ENCODE measurements at places on chromosomes 16 and 17.

- no peak for DNase-seq
Measured at GRCh38 chr16:84460406-84461028, 43.9 kb downstream of the MEAK7 start.

DNA sequence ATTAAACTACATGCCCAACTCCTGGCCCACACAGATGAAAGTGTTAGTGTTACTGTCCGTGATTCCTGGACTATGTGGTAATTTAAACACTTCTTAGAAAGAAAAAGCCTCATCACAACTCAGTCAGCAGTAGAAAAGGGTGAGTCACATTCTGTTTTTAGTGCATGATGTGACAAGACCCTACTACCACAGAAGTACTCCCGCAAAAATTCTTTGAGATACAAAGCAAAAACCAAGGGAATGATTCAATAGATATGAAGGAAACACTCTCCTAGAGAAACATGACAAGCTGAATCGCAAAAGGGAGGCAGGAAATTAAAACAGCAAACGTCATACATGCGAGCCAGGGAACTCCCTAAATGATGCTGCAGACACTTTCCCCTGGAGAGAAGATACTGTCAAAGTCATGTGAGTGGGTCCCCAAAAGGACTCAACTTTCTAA is 14.4 kb downstream of the SNN start:
- DNase-seq, result no peak

GRCh38 chr17:7781429-7781828 is 52.6 kb upstream of the KDM6B start:
- DNase-seq, result no peak

DNA sequence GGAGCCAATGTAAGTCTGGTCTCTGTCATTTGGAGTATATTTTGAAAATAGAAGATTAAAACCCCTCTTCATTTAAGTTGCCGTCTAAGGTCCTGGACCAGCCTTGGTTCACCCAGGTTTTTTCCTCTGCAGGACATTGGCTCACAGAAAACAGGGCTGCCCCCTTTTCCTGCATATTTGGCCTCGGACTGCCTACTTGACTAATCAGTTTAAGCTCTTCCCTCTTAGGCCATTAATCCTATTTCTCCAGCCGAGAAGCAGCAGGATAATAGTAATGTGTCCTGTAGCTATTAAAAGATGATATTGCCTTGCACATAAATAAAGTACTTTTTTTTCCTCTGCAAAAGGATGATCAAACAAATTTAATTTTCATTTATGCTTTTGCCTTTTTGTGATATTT is 52.1 kb downstream of the PRKCA start:
- DNase-seq, result no peak

- no peak for DNase-seq
Measured at GRCh38 chr17:1196946-1197345, 17.2 kb upstream of the ABR start.

DNA sequence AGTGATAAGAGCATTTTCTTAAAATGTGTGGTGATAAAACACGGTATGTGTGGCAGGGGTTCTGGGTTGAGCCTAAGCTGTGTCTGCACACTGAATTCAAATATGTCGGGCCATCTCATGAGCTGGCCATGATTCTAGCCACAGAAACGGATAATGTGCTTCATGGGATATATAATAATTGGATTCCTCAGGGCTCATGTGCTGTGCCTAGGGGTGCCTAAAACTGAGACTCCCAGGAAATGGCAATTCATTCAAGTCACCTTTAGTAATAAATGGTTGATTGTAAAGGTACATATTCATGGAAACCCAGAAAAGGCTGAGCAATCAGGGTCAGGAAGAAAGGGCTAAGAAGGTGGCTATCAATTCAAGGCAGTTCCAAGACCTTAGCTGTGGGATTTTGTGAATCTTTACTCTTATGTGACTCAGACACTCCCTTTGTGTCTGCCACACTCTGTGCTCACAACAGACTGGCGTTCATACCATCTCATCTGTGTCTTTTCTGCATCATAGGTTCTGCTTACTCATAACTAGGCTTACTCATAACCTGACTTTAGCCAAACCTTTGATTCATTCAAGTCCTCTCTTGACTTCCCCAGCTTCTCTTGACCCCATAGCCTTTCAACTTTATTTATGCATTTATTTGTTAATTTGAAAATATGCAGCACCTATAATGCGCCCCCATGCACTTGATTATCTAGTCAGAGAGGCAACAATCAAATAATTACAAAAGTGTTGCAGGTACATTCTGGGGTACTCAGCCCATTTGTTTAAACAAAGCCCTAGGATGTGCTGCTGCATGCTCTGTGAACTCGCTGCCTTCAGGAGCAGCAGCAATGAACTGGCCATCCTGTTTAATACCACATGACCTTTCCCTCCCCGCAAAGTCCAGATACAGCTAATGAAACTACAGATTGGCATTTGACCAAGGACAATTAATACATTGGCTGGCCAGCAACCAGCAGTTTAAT is 28.4 kb upstream of the MED13 start:
- DNase-seq, result no peak

DNA sequence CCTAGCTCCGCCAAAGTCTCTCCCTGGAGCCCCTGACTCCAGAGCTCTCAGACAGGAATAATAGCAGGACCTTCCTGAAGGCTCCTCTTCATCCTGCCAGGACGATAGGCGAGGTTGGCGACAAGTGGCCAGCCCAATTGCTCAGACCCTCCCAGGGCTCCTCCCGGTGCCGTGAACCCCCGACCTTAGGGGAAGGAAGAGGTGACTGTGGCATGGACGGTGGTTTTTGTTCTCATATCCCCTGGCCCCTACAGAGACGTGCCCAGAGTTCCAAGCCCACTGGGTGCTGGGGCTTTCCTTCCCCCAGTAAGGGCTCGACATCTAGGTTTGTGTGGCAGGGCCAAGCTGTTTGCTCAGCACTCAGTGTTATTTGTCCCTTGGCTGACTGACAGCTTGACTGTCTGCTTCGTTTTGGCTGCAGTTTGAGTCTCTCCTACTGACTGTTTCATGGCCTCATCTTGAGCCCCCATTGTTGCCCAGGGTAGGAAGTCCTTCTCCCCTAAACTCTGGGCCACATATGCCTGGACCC is 4.6 kb upstream of the ADCY7 start:
- no peak for DNase-seq

All from stimulated activated CD4-positive, alpha-beta T cell treated with anti-CD3 and anti-CD28 coated beads, Interleukin-1b, Interleukin-23, amount 100 ng/mL, for 24 hours (primary cell).